ENCODE measurements at places on chromosomes 12 and 14.

DNA sequence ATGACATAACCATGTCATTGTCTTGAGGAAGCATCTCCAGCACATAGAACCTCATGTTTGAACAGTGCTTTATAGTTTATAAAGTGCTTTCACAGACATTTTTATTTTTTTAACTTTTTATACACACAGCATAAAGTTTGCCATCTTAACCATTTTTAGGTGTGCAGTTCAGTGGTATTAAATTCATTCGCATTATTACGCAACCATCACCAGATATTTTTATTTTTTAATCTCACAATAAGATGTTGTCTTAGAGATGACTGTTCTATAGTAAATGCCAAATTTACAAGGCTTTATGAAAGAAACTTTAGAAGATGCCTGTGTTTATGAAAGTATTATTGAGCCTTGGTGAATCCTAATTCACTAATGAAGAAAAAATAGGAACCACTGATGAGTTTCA lies 19.9 kb downstream of the CYP46A1 start:
- DNase-seq: no peak

- DNase-seq: no peak
Measured at GRCh38 chr12:28699029-28699428, 450.0 kb upstream of the FAR2 start.

DNA sequence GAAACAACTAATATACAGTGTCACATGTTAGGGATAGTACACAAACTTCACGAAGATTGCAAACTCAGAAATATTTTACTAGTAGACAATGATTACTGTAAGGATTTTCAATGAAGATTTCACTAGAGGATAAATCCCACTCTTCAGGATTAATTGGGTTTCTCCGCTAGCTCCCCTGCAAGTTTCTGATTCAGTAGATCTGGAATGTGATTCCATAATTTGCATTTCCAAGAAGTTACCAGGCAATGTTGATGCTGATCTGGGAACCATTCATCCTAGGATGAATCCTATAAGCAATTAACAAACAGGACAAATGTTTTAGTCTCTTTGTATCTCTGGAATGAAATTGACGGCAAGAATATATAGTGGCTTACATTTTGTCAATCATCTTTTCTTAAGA lies 272.4 kb downstream of the ALX1 start:
- no peak for DNase-seq

GRCh38 chr14:99664937-99665273 lies 19.2 kb upstream of the CYP46A1 start:
- DNase-seq: no peak

GRCh38 chr14:47332106-47332505 lies 343.3 kb downstream of the MDGA2 start:
- no peak for DNase-seq

- DNase-seq: no peak
Measured at GRCh38 chr12:58656254-58657009, 263.9 kb downstream of the LRIG3 start.

GRCh38 chr12:124191966-124192365 lies 102.9 kb upstream of the RFLNA start:
- no peak for DNase-seq

DNA sequence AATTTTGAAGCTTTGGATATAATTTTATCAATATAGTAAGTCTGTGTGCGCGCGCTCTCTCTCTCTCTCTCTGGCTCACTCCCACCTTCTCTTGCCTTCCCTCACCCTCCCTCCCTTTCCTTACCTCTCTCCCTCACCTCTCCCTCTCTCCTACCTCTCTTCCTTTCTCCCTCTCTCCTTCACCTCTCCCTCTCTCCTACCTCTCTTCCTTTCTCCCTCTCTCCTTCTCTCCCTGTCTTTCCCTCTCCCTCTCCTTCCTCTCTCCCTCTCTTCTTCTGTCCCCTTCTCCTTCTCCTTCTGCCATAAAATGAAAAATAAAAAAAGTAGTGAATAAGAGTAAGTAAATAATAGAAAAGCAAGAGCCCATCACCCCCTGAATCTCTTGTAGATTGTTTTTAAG lies 9.0 kb upstream of the NUDT4 start:
- DNase-seq: no peak

GRCh38 chr12:53190108-53190729 lies 9.5 kb upstream of the CSAD start:
- no peak for DNase-seq

DNA sequence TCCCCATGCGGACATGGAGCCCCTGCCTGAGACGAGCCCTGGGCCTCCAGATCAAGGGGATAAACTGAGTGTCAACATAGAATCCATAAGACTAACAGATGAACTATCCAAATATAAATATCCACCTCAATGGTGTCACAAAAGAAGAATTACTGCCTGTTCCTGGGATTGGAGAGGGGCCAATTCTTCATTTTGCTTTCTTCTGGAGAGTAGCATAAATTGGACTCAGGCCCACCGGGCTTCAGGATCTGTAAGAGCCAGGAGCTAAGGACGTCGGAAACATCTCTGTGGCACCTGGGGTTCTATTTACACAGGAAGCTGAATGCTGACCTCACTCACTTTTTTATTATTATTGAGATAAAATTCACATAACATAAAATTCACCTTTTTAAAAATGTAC lies 408.2 kb upstream of the CCDC196 start:
- DNase-seq: no peak

DNA sequence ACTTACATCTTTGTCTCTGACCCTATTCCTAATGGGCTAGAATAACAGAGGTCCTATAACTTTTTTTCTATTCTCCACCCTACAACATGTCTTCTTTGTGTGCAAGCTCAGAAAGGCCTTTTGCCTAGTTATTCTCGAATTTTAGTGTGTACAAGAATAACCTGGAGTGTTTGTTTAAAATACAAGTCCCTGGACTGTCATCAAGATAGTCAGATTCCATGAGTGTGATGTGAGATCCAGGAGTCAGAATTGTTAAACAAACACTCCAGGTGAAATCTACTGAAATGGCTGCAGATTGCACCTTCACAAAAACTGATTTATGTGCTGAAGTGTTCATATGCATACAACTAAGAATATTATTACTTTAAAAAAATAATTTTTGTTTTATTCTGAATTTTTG lies 114.4 kb upstream of the DIO2 start:
- no peak for DNase-seq
